ENCODE measurements at places on chromosomes 16 and 17.

GRCh38 chr16:21120976-21121520, 29.6 kb downstream of the DNAH3 start:
- no peak for DNase-seq

- peak; percentile 13 for DNase-seq
Measured at GRCh38 chr17:51029142-51029541, 91.5 kb downstream of the SPAG9 start.

GRCh38 chr17:77556383-77557061, 402.0 kb upstream of the TNRC6C start:
- no peak for DNase-seq

- no peak for DNase-seq
Measured at GRCh38 chr17:4585638-4585994, 1.3 kb downstream of the SMTNL2 start.

DNA sequence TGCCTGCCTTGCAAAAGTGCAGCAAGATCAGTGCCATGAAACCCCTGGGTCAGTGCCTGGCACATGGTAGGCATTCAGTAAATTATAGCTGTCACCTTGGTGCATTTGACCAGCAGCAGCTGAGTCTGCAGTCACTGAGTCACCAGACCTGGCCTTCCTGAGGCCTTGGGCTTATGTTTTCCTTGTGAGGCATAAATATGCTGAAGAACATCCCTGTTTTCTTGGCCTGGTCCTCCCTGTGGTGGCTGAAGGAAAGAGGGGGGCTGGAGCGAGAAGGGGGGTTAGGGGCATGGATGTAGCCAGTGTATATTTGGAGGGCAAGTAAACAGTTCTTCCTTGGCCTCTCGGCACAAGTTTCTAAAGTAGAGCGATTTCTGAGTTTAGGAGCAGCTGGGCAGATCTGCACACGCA, 26.5 kb downstream of the EPN2 start:
- no peak for DNase-seq

DNA sequence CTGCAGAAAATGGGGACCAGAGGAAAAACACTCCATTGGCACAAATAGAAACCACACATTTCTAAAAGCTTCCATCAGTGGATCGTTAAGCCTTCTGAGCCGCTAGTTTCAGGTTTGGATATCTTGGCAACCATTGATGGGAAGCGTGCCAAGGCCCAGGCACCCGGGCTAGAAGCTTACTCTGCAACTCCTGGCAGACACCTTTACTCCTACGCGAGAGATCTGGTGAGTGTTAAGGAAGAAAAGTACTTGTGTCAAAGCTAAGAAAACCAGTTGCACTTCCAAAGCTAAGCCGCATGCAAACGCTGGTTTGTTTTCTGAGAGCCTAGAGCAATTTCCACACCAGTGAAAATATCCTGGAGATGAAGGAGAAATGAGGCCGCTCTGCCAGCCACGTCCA, 472.4 kb downstream of the PMP22 start:
- no peak for DNase-seq

DNA sequence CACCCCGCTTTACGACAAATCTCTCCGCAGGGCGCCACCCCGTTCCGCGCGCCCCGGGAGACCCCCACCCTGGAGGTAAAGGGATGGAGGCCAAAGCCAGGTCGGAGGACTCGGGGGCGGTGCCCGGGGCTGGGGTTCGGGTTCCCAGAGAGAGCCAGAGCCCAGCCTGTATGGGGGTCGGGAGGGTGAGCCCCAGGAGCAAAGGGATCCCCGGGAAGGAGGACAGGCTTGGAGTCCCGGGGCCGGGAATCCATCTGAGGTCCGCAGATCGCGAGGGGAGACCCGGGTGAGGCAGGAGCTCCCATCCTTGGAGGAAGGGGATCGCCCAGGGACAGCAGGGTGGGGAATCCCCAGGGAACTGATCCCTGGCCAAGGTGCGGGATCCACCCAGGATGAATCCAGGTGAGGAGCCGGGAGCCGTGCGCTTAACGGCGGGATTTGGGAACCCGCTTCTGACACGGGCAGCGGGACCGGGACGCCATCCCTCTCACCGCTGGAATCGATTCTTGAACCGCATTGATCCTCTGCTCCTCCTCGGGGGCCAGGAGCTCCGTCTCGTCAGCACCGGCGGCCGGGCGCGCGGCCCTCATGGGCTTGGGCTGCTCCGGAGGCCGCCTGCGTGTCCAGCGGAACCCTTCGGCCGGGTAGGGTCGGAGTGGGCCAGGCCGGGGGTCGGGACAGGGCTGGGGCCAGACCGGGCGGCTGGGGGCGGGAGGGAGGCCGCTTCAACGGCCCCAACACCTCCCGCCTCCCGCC, at the start of gene MMD:
TSS of gene MMD (minus strand) at position 657 of the 756 bp plus-strand sequence. CDS start at position 517, 140 bp downstream.
- DNase-seq = no peak

GRCh38 chr17:47800686-47801085, 20.9 kb downstream of the OSBPL7 start:
- DNase-seq = no peak
